Activated naive CD8-positive, alpha-beta T cell treated with anti-CD3 and anti-CD28 coated beads for 36 hours (primary cell): ENCODE measurements at places on chromosomes 2 and 18.

GRCh38 chr2:147061269-147061668 lies 783.6 kb upstream of the ACVR2A start:
- peaks cover 18% of the 10 kb centered on the region for H3K27me3 ChIP-seq
- H3K4me1 ChIP-seq = no peaks in the 10 kb centered on the region

GRCh38 chr2:221323513-221323912 lies 248.6 kb downstream of the EPHA4 start:
- H3K36me3 ChIP-seq = no peaks in the 10 kb centered on the region
- no peak overlapping the region for H3K27ac ChIP-seq
- DNase-seq = no peak
- H3K27me3 ChIP-seq = no peaks in the 10 kb centered on the region
- no peaks in the 10 kb centered on the region for H3K4me1 ChIP-seq
- no peak overlapping the region for H3K4me3 ChIP-seq

- H3K4me1 ChIP-seq = no peaks in the 10 kb centered on the region
- no peak overlapping the region for H3K27ac ChIP-seq
- H3K36me3 ChIP-seq = no peaks in the 10 kb centered on the region
- no peak for DNase-seq
Observed at GRCh38 chr2:145484448-145485097, 964.7 kb upstream of the ZEB2 start.

DNA sequence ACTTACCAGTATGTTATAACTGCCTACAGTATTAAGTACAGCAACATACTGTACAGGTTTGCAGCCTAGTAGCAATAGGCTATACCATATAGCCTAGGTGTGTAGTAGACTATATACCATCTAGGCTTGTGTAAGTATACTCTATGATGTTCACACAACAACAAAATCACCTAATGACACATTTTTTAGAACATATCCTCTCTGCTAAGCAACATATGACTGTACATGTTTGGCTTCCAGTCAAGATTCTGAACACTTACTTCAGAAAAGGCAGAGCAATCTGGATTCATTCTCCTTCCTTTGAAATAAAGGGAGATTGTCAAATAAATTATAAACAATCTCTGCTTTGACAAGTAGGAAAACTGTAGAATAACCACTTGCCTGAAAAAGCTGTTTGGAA lies 81.8 kb downstream of the EXOC6B start:
- no peak overlapping the region for H3K27ac ChIP-seq
- H3K36me3 ChIP-seq = no peaks in the 10 kb centered on the region
- H3K4me1 ChIP-seq = peaks cover 1% of the 10 kb centered on the region
- no peak overlapping the region for H3K4me3 ChIP-seq
- no peaks in the 10 kb centered on the region for H3K27me3 ChIP-seq

GRCh38 chr2:86632672-86633071 lies 9.0 kb upstream of the RNF103 start:
- no peaks in the 10 kb centered on the region for H3K36me3 ChIP-seq
- no peaks in the 10 kb centered on the region for H3K27me3 ChIP-seq
- H3K4me3 ChIP-seq = no peak overlapping the region
- DNase-seq = no peak
- H3K4me1 ChIP-seq = no peaks in the 10 kb centered on the region

DNA sequence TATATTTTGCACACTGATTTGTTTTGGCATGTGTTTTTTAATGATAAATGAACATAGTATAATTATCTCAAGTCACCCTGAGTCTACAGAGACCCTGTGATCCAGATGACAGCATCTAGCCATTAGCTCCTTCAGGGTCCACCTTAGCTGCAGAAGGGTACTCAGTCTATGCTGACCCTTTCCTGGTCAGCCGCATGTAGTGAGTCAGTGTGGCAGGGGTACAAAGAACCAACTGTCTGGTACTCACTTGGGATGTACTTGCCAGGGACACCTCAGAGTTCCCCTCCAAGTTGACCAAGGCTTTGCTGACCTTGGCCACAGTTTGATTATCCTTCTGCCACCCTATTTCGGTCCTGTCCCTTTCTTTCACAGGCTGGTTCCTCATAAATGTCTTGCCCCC lies 369.5 kb downstream of the PLCL1 start:
- no peaks in the 10 kb centered on the region for H3K4me1 ChIP-seq
- no peaks in the 10 kb centered on the region for H3K27me3 ChIP-seq
- DNase-seq = no peak
- no peak overlapping the region for H3K4me3 ChIP-seq
- H3K27ac ChIP-seq = no peak overlapping the region

DNA sequence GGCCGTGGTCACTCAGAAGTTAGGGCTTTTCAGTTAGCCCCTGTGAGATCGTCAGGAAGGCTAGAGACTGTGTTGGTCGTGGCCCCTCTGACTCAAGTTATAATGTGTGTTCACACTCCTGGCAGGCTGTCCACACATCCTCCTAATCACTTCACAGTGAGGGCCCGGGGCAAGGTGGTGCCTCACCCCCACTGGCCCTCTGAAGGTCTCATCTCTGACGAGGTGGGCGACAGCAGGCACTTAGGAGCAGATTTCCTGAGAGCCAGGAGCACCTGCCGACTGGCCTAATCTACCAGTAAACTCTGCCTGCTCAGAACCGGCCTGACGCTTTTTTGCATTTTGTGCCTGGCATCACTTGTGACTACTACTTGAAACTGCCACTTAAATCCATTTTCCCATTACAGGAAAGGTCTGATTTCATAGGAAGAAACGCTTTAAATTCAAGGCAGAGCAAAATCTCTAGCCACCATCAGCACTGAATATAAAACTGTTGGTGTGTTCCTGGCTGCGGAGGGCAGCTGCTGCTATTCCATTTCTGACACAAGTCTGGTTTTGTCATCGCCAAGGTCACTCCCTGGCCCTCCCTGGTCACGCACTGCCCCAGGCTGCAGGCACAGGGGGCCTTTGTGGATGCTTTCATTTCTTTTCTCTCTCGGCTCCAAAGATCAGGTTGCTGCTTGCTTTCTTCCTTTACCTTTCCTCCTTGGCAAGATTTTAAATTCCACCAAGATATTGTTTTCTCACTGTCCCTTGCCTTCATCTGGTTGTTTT lies 48.0 kb downstream of the RAB12 start:
- no peak for DNase-seq
- H3K4me3 ChIP-seq = no peak overlapping the region
- H3K4me1 ChIP-seq = peaks cover 5% of the 10 kb centered on the region
- H3K27ac ChIP-seq = no peak overlapping the region
- peaks cover 11% of the 10 kb centered on the region for H3K27me3 ChIP-seq
